ENCODE measurements at places on chromosomes 7 and 10. TPM values are rescaled to one million over a fixed set of nuclear protein-coding genes. Genes with fewer than 3 reads are reported as not detected.

GRCh38 chr7:81114633-81115032, 195.8 kb upstream of the SEMA3C start:
- no peak overlapping the region for H3K27ac ChIP-seq
- H3K4me3 ChIP-seq, result no peak overlapping the region
- no peaks in the 10 kb centered on the region for H3K4me1 ChIP-seq
- peaks cover 3% of the 10 kb centered on the region for H3K27me3 ChIP-seq

Gene IQUB
- 0.25 TPM for total RNA-seq

GRCh38 chr7:137395420-137395819, 51.9 kb upstream of the PTN start:
- H3K36me3 ChIP-seq, result no peaks in the 10 kb centered on the region
- no peaks in the 10 kb centered on the region for H3K27me3 ChIP-seq
- DNase-seq, result no peak

DNA sequence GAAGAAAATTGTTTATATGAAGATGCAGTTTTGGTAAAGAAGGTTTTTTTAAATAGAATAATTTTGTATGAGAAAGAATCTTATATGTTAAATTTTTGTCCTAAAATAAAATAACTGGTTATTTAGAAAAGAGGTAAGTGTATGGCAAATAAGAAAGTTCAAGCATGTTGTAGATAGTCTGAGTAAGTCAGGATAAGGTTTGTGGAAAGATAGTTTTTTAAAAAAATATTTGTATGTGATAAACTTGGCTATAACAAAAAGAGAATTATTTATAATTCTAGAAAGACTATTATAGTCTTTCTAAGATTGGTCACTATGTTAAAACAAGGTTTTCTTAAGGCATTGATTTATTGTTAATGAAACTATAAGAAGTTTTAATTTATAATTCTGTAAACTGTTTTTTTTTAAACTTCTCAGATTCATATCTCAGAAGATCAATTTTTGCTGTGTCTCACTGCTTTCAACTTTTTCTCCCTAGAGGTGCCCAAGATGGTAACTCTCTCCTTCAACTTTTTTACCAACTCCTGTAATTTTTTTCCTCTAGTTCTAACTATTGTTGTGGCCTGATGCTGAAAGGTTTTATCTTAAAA, 698.6 kb downstream of the CCSER2 start:
- no peaks in the 10 kb centered on the region for H3K27me3 ChIP-seq
- H3K27ac ChIP-seq, result no peak overlapping the region
- H3K36me3 ChIP-seq, result no peaks in the 10 kb centered on the region
- DNase-seq, result no peak
- no peaks in the 10 kb centered on the region for H3K4me1 ChIP-seq

Gene CTAGE4
- total RNA-seq, result 1.7 TPM

Gene IFT22
- 5.5 TPM for total RNA-seq

All from liver (tissue), 10 donors.